ENCODE measurements at places on chromosomes 3 and 15.

GRCh38 chr3:71101626-71102025 lies 481.9 kb downstream of the FOXP1 start:
- DNase-seq = no peak

- no peak for DNase-seq
These were observed 45.3 kb upstream of the EIF5A2 start for GRCh38 chr3:170953736-170954135.

- DNase-seq = peak; percentile 48
These were observed 84.7 kb downstream of the SEC22A start for GRCh38 chr3:123286308-123287023.

GRCh38 chr3:71492566-71492965 lies 91.0 kb downstream of the FOXP1 start:
- DNase-seq = no peak

- no peak for DNase-seq
These were observed 122.5 kb upstream of the GAP43 start for GRCh38 chr3:115500795-115501194.

DNA sequence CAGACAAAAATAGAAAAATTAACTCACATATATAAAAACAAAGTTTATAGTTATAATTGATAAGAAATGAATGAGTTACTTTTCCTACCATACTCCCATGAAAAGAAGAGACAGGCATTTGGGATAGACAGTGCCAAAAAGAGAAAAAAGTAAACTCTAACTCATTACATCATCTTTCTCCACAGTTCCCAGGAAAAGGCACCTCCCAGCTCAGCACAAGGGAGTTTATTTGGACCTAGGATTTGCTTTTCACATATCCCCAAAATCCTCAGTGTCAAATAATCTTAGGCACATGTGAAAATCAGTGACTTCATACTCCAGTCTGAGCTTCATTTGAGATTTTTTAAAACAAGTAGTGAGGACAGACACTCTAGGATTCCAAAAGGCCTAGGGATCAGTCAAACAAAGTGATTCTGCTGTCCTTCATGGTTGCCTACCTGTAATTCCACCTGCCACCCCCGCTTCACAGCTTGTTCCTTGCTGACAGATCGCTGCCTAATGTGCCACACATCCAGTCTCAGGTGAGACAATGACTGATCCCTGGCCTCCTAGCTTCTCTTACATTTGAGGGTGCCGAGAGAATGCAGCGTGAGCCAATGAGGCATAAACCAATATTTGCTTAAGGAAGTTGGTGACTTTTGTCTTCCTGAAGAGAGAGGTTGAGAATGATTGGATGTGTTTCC lies 573.7 kb downstream of the TBL1XR1 start:
- DNase-seq = no peak

GRCh38 chr15:40104865-40105516 lies 3.7 kb downstream of the BMF start:
- DNase-seq = peak; percentile 92

- DNase-seq = no peak
These were observed 20.2 kb downstream of the ADGRG7 start for GRCh38 chr3:100629421-100630127.

- DNase-seq = no peak
These were observed 2.9 kb downstream of the TIMP4 start for GRCh38 chr3:12155828-12156227.

DNA sequence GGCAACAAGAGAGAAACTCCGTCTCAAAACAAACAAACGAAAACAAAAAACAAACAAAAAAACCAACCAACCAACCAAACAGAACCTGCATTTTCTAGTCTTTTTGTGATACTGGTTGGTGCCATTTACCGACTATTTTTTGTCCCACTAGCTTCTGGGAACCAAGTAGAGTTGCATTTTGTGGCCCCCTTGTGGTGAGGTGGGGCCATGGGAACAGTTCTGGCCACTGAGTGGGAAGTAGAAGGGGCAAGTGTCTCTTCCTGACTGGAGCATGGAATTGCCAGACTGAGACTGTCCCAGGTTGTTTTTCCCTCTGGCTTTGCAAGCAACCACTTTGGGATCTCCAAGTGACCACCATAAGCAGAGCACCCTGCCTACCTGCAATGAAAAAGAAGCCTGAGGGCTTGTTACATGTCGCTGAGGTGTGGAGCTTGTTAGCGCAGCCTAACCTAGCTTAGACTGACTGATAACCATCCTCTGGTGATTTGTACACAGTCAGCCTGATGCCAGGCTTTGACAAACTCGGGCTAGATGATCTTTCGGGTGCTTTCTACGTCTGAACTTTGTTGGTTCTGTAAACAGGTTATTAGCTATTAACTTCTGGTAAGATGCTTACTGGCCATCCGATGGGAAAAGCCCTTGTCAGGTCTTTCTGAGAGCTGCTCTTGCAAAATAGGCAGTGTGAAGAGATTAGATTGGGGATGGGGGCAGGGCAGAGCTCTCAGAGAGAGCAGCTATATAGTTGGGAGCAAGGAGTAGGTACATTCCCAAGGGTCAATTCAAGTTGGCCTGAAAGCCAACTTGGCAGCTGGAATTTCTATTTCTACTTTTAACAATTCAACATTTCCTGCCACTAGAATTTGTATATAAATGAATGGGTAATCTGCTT lies 172.2 kb downstream of the SSR3 start:
- DNase-seq = peak; percentile 42

- DNase-seq = no peak
These were observed 44.3 kb upstream of the FLNB start for GRCh38 chr3:57963811-57964346.

DNA sequence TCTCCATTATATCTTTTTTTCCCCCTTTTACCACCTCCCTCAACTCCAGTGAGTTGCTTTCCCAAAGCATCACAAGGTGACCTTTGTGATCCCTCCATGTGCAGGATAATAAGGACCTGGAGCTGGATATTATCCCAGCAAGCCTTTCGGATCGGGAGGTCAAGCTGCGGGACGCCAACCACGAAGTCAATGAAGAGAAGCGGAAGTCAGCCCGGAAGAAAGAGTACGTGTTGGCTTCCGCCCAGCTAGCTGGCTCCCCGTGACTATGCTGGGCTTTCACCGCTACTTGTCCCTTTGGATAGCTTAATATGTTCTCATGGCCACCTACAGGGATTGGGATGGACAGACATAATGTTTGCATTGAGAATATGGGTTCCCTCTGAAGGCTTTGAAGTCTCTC lies 273.7 kb upstream of the UMPS start:
- DNase-seq = no peak

GRCh38 chr3:182914341-182914740 lies 66.0 kb downstream of the DCUN1D1 start:
- DNase-seq = no peak

- DNase-seq = no peak
These were observed 12.3 kb downstream of the HCLS1 start for GRCh38 chr3:121648219-121648958.

DNA sequence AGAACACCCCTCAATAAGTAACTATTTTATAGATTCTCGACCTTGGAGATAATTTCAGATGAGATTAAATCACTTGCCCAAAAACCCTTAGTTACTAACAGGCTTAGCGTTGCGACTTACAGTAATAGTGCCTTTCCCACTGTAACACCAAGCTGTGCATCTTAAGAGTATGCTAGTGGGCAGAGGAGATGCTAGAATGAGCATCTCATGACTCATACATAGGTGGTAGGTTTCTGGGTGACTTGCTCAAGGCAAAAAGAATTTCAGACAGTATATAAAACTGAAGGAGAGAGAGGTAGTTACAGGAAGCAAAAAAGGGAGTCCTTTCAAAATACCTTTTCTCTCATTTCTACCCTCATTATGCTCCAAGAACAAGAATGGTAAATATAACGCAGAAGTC lies 3.9 kb downstream of the KATNBL1 start:
- no peak for DNase-seq

GRCh38 chr3:14188041-14188754 lies 9.6 kb downstream of the LSM3 start:
- no peak for DNase-seq

- no peak for DNase-seq
These were observed 640.4 kb upstream of the ROBO1 start for GRCh38 chr3:80408030-80408721.

GRCh38 chr3:34012102-34012461 lies 213.7 kb downstream of the PDCD6IP start:
- DNase-seq = no peak

GRCh38 chr3:136194409-136195257 lies 1.5 kb downstream of the MSL2 start:
- DNase-seq = peak; percentile 81

DNA sequence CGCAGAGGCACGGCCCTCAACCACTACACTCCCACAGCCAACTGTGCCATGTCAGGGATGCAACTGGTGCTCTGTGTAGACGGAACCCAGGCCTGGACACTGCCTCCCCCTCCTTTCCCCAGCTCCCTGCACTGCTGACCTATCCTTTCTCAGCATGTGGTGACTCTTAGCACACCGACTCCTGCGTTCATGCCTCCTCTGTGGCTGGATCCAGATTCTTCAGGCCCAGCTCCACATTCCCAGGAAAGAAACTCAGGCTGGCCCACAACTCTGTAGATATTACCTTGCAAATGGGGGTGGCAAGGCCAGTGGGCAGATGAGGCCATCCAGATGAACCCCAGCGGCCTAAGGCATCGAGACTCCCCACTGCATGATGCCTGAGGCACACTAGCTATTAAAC lies 272.7 kb downstream of the OCA2 start:
- no peak for DNase-seq

DNA sequence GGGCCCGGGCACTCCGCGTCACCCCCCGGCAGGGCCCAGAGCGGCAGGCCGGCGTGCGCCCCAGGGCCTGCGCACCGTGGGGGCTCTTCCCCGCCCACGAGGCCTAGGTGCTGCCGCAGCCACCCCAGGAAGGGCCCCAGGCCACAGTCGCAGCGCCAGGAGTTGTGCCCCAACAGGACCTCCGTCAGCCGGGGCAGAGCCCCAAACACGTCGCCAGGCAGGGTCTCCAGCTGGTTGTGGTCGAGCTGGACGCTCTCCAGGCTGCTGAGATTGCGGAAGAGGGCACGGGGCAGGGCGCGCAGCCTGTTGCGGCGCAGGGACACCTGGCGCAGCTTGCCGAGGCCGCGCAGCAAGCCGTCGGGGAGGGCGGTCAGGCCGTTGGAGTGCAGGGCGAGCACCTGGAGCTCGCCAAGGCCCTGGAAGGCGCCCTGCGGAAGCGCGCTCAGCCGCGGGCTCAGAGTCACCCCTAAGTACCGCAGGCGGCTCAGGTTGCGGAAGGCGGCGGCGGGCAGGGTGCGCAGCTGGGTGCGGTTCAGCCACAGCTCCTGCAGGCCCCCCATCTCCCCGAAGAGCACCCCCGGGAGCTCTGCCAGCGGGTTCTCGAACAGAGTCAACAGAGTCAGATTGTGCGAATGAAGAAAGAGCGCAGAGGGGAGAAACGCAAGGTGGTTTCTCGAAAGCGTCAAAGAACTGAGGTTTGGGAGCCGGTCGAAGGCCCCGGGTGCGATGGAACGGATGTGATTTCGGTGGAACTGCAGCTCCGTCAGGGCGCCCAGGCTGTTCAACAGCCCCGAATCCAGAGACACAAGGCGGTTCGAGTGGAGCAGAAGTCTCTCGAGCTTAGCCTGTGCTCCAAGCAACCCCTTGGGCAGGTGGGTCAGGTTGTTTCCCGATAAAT lies 2.0 kb downstream of the GP5 start:
- DNase-seq = peak; percentile 59

GRCh38 chr15:78067328-78068228 lies 9.9 kb downstream of the TBC1D2B start:
- DNase-seq = no peak

- DNase-seq = no peak
These were observed 204.1 kb downstream of the THRB start for GRCh38 chr3:24290596-24290995.

DNA sequence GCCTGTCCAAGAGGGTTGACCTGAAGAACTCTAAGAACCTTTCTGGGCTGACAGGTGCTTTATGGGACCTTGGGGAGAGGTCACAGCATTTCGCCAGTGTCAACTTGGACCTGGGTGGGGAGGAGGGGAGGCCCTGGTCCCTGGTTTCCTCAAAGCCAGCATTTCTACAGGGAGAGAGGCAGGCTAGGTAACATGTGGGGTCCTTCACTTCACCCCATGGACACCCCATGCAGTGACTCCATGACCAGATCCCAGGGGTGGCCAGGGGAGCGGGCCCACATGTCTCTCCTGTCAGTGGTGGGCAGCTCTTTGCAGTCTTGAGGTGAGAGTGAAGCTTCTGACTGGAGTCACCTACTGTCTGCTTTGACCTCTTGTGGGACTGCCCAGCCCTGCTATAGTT lies 35.8 kb downstream of the GOLGA6L10 start:
- DNase-seq = no peak

- DNase-seq = peak; percentile 72
These were observed 21.8 kb downstream of the IGDCC4 start for GRCh38 chr15:65400760-65401610.

DNA sequence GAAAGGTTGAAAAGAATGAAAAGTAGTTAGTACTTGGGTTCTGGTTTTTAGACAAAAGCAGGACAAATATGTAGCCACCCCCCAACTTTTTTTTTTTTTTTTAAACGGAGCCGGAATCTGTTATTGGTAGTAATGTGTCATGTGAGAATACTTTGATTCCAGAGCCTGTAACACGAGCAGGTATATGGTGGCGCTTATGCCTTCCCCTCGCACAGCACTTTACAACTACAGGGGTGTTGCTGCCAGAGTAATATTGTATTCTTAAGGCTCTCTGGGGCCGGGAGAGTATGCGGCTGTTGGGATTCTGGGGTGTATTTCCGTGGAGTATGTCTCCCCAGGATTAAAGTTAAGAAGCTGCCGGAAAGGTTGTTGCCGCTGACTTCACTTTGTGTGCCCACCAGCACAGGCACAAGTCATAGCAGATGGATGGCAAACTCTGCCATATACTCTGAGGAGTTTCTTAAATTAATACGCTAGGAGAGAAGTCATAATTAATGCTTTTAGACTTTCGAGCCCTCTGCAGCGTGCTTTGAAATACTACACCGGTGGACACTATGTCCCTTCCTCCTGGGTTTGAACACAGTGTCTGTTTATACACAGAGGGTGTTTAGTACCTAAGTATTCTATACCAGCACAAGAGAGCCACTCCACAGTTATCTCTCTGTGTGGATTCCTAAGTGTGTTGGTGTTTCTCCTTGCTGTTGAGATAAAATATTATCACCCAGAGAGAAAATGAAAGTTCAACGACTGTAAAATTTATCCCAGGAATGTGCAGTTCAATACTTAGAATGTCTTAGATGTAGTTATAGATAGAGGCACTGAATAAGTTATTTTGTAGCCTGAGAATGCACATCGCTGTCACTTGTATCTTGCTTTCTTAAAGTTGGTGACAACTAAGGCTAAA lies 1.4 kb downstream of the MBNL1 start:
- DNase-seq = no peak

DNA sequence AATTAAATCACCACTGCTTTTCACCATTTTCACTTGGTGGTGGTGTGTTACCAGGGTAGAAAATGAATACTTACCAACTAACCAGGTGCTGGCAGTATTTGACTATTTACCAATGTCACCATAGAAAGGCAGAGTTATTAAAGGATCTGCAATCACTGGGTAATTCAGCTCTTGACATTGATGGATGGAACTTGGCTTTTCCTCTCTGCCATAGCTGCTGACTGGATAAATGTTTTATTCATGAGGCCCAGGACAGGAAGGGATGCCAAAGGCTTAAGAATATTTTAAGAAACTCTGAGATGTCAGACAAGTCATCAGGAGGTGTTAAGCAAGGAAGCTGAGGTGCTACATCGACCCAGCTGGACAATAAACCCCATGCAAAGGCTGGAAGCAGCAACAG lies 495.5 kb upstream of the CFAP20DC start:
- no peak for DNase-seq

Data from stimulated activated CD8-positive, alpha-beta memory T cell treated with anti-CD3 and anti-CD28 coated beads, Interleukin-4, amount 100 ng/mL, for 48 hours (primary cell).